ENCODE measurements at places on chromosomes 3 and 15. TPM values are rescaled to one million over a fixed set of nuclear protein-coding genes. Genes with fewer than 3 reads are reported as not detected.

Gene TMCO5A
- total RNA-seq = not detected

GRCh38 chr3:171193693-171194092, 167.2 kb upstream of the SLC2A2 start:
- H3K4me3 ChIP-seq = no peak overlapping the region
- no peaks in the 10 kb centered on the region for H3K27me3 ChIP-seq
- no peak for DNase-seq

Gene MYZAP
- 0.72 TPM for total RNA-seq

DNA sequence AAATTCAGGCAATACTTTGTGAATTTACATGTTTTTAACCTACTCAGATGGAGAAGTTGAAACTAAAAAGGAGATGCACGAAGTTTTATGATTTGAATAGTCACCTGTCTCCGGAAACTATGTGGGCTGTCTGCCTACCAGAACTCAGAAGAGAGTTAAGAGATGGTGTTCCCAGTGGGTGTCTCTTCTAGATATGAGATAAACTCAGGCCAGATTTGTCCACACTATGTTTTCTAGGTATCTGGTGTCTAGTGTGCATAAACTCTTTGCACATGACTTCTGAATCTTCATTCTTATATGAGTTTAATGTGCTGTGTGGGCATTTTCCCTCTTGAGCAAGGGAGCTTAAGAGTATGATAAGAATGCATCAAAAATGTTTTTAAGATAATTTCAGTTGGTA, 222.8 kb downstream of the FOXP1 start:
- H3K4me1 ChIP-seq = peaks cover 24% of the 10 kb centered on the region
- no peaks in the 10 kb centered on the region for H3K36me3 ChIP-seq
- H3K4me3 ChIP-seq = no peak overlapping the region
- DNase-seq = peak; percentile 21
- no peaks in the 10 kb centered on the region for H3K27me3 ChIP-seq

DNA sequence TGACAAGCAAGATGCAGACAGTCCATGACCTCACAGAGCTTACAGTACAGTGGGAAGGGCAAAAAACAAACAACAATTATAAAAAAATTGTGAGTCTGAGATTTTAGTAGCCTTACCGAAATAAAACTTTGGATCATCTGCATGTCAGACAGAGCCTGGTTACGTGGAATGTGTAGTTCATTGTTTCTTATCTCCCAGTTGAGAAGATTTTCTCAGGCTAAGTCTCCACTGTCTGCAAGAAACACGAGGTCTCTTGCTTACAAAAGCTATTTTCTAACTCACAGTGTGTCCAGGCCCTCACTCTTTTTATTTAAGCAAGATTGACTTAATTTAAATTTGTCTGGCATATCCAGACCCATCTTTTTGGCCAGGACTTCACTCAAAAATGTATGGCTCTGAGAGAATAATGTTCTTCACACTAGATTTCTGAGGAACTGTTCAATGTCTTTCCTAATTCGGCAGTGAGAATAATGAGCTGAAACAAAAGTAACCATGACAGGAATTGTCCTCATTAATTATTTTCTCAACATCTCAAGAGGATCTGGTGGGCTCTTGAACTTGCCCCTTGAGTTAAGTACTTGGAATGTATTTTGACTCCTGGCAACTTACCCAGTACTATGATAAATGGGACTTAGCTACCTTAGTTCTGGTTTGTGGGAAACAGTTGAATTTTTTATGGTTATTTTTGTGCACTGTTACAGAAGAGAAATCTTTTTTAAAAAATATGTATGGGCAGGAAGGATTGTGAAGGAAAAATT, 265.1 kb upstream of the COL8A1 start:
- no peak overlapping the region for H3K4me3 ChIP-seq
- H3K27ac ChIP-seq = no peak overlapping the region
- no peaks in the 10 kb centered on the region for H3K36me3 ChIP-seq
- H3K4me1 ChIP-seq = no peaks in the 10 kb centered on the region

DNA sequence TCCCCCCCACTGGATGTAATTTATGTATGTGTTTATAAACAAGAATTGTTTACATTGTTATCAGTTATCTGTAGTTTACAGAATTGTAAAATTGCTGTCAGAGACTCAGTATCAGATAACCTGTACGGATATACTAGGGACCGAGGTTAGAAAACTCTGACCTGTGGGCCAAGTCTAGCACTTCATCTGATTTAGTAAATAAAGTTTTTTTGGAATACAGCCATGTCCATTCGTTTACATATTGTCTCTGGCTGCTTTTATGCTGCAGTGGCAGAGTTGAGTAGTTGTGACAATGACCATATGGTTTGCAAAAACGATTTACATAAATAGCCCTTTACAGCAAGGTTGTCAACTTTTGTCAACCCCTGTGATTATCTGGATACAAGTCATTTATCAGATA, 52.6 kb downstream of the LRRC28 start:
- no peak for DNase-seq
- no peaks in the 10 kb centered on the region for H3K4me1 ChIP-seq
- H3K36me3 ChIP-seq = no peaks in the 10 kb centered on the region
- no peak overlapping the region for H3K4me3 ChIP-seq

GRCh38 chr3:188278717-188279324, 124.9 kb downstream of the LPP start:
- peaks cover under 1% of the 10 kb centered on the region for H3K4me1 ChIP-seq
- H3K27ac ChIP-seq = no peak overlapping the region
- DNase-seq = no peak

GRCh38 chr3:60490992-60491391, 760.3 kb downstream of the FHIT start:
- H3K27ac ChIP-seq = no peak overlapping the region
- no peak overlapping the region for H3K4me3 ChIP-seq
- H3K27me3 ChIP-seq = no peaks in the 10 kb centered on the region

DNA sequence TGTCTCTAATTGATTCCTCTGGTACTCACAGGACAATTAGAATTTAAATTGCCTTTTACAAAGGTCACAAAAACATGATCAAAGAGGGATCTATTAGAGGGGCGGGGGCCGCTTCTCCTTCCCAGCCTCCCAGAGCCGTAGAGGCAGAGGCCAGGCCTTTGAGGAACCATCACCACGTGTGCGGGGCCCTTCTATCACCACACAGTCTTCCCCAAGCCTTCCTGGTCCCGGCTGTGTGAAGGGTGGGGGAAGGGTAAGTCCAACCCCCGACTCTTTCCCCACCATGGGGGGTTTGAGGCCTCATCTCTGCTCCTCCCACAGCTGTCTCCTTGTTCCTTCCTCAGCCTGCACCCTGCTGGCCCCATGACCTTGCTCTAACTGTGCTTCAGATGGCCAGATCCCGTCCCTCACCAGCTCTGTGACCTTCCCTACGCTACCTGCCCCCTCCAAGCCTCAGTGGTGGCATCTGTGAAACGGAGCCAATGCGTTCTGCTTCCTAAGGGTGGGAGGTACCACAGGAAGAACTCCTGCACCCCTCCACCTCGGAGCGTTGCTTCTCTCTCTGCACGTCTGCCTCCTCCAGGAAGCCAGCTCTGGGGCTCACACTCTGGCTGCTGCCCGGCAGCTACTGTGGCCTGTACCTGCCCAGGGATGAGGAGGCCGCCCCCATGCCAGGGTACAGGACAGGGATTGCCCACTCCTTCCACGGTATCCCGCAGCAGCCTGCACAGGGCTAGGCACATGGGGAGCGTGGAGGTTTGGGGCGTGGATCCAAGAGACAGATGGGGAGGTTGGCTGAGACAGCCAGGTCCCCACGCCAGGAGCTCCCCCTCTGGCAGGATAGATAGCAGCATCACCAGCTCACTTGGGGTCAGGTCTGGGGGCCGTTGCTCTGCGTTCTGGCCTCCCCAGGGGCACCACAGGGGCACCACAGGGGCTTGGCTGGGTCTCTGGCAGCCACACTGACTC, 83.8 kb downstream of the LINGO1 start:
- H3K27me3 ChIP-seq = no peaks in the 10 kb centered on the region
- DNase-seq = no peak
- H3K4me1 ChIP-seq = no peaks in the 10 kb centered on the region
- no peak overlapping the region for H3K4me3 ChIP-seq

Gene GRAMD1C
- 2.7 TPM for total RNA-seq

DNA sequence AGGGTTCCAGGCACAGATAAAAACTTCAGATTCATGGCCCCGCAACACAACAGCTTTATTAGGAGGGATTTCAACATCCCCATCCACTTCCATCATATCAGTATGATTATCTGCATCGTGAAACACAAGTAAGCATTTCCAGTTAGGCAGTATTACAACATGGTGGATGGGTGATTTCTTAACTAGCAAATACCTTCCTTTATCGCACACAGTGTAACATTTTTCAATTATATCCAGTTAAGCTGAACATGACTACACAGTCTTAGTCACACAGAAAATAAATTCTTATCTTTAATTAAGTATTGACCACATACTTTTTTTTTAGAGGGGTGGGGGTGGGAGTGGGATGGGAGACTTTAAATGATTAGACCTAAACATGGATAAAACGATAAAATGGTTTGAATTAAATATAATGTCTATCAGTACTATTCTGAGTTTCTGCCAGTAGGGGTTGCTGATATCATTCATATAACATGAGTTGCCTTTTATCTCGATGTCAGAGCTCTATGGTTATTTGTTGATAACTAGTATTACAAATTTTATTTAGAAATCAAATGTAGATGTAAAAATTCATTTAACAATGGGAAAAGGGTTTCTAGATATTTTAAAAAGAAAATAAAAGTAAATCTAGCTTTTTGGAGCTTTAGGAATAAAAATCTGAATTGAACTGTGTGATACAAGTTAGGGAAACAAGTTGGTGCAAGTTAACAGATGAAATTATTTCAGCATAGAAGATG, 146.6 kb downstream of the TBL1XR1 start:
- no peaks in the 10 kb centered on the region for H3K27me3 ChIP-seq
- no peak overlapping the region for H3K27ac ChIP-seq
- no peak for DNase-seq
- H3K4me3 ChIP-seq = no peak overlapping the region

DNA sequence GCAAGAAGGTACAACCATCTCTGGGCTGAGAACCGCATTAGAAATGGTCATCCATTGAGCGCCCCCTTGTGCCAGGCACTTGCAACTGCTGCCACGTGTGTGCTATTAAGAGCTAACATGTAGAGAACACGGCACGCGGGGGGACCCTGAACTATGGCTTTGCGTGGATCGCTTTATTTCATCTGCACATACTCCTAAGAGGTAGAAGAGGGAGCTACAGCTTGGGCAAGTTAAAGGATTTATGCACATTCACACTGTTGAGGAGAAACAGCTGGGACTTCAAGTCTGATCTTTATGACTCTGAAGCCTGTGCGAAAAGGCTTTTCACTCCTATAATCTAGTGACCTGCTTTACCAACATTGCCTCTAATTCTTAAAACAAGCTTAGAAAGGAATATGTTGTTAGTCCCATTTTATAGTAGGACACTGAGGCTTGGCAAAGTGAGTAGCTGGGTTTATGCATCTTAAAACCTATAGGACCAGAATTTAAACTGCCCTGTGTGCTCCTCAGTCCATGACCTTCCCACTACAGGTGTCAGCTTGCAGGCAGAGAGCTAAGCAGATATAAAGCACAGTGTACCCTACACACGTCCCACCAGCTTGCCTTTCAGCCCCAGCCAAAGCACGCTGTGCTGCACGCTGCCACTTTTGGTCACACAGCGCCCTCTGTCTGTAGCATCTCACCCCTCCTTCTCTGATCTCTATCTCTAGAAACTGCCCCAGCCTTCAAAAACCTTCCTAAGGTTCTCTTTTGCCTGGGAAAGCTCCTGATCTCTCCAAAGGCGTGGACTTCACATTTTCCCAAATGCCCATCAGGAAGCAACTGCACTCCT, 57.8 kb downstream of the STARD5 start:
- H3K27me3 ChIP-seq = no peaks in the 10 kb centered on the region
- H3K4me3 ChIP-seq = peak overlapping the region; percentile 0
- H3K36me3 ChIP-seq = no peaks in the 10 kb centered on the region
- H3K27ac ChIP-seq = no peak overlapping the region

GRCh38 chr3:134854254-134854653, 59.2 kb downstream of the EPHB1 start:
- no peaks in the 10 kb centered on the region for H3K27me3 ChIP-seq
- H3K27ac ChIP-seq = no peak overlapping the region
- H3K36me3 ChIP-seq = no peaks in the 10 kb centered on the region
- no peak overlapping the region for H3K4me3 ChIP-seq
- no peaks in the 10 kb centered on the region for H3K4me1 ChIP-seq

Data from T-cell (primary cell).